ENCODE measurements at places on chromosomes 2 and 18.

- no peak for DNase-seq
These were observed at the start of gene LDLRAD4 for GRCh38 chr18:13218368-13218991. TSS of gene LDLRAD4 (plus strand) at chr18:13218760.

GRCh38 chr2:9473985-9474360 lies 378 bp upstream of the IAH1 start:
- DNase-seq = peak; percentile 46

GRCh38 chr2:30683236-30683956 lies 123.8 kb downstream of the CAPN13 start:
- DNase-seq = no peak

- DNase-seq = no peak
These were observed 523.1 kb upstream of the FSIP2 start for GRCh38 chr2:185215497-185215896.

GRCh38 chr2:172083628-172084394 lies 1.5 kb upstream of the DLX1 start:
- no peak for DNase-seq

- no peak for DNase-seq
These were observed 1.7 kb downstream of the PFN4 start for GRCh38 chr2:24121469-24121868.

- DNase-seq = no peak
These were observed 69.5 kb downstream of the ARL4C start for GRCh38 chr2:234427081-234428061.

DNA sequence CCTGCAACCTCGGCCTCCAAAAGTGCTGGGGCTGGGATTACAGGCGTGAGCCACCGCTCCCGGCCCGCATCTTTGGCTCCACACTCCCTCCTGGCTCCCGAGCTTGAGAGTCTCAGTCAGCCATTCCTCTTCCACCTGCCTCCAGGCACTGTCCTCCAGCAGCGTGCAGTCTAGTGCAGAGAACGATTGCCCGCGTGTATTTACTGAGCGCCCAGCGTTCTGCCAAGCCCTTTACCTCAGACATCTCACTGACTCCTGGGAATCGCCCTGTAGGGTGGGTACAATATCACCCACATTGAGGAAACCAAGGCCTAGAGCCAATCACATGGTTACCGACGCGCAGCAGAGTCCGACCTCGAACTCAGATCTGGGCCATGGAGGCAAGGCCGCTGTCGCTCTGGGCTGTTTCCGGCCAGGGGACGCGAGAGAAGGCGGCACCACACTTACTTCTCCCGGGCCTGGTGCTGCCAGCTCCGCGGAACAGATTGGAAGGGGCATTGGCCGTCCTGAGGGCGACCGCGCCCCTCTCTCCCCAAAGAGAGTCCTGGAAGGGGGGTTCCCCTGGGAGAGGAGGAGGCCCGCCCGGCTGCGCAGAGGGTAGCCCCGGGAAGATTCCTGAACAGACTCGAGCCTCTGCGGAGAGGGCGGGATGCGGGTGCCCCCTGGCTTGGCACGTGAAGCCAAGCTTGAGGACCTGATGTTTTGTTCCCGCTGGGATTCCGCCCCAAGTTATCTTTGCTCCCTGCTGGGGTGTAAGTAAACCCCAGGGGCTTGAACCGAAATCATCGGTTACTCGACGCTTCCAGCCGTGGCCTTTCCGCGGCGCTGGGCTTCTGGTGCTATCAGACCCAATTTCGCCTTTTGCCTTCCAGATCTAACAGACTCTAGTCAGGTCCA lies 5.2 kb upstream of the DLX2 start:
- DNase-seq = no peak

- DNase-seq = no peak
These were observed 60.7 kb upstream of the ZNF532 start for GRCh38 chr18:58803978-58804377.

- DNase-seq = no peak
These were observed 116.9 kb downstream of the LYPD6B start for GRCh38 chr2:149155196-149155969.

DNA sequence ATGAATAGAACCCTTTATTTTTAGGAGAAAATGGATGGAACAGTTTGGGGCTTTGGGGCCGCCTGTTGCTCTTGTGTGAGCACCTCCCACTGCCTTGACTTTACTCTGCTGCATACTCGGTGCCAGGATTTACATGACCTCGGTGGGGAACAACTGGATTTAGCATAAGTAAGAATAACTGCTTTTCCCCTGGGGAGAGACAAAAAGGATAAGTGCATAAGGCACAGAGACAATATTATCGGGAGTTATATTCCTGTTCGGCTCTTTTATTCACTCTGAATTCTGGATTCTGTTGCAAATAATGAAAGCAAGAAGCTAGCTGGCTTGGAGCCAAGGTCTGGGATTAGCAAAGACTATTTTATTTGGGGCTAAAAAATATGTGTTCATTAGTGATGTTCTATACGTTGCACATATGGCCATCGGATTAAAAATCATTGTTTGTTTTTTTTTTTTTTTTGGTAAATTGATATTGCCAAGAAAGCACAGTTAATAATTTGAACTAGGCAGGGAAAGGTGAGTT lies 69.8 kb downstream of the CYBRD1 start:
- no peak for DNase-seq

DNA sequence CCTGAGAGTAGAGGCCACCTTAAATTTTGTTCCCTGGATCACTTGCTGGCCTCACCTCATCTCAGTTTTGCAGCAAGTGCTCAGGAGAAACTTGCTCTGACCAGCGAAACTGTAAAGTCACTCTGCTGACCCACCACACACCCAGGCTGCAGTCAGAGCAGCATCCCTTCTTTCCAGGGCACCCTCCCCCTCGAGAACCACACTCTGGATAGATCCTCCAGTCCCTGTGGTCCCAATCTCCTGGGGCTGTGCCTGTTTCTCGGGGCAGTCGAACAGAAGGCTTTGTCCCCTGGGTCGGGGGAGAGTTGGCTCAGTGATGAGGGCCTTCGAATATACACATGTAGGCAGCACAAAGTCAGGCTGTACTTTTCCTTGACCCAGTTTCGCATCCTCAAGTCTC lies 18.4 kb downstream of the ST8SIA5 start:
- DNase-seq = no peak

DNA sequence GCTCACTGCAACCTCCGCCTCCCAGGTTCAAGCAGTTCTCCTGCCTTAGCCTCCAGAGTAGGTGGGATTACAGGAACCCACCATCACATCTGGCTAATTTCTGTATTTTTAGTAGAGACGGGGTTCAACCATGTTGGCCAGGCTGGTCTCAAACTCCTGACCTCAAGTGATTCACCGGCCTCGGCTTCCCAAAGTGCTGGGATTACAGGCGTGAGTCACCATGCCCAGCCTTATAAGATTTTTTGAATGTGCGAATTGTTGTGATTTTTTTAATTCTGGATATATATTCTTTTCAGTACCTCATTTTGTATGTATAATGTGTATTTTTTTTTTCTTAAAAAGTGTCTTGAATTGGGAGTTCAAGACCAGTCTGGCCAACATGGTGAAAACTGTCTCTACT lies 42.0 kb upstream of the CCDC150 start:
- no peak for DNase-seq
